GM04504 (cell line): ENCODE measurements at places on chromosomes 2 and 18.

GRCh38 chr2:212683346-212684097 is 144.9 kb upstream of the ERBB4 start:
- no peak for DNase-seq

- no peak for DNase-seq
These were observed 173.6 kb upstream of the SPOPL start for GRCh38 chr2:138327967-138328366.

- DNase-seq = no peak
These were observed 43.4 kb downstream of the PLEKHA3 start for GRCh38 chr2:178523596-178524134.

DNA sequence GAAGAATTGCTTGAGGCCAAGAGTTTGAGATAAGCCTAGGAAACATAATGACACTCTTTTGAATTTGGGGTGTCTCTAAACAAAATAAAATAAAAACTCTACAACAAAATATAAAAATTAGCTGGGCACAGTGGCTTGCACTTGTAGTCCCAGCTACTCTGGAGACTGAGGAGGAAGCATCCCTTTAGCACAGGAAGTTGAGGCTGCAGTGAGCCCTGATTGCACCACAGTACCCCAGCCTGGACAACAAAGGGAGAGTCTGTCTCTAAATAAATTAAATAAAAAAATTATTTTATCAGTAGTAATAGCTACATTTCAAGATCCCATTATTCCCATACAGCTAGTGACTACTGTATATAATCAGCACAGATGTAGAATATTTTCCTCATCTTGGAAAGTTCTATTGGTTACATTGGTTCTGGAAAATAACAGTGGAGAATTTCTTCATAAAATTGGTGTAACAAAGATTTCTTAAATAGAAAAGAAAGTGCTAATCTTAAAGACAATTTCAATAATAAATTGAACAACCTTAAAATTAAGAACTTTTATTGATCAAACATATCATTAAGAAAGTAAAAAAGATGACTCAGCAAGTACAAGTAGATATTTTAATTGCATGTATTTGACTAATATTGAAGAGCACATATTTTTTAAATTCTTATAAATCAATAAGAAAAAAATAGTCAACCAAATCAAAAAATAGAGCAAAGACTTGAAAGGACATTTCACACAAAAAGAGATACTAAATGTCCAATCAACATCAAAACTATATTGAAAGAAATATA is 90.4 kb upstream of the KYNU start:
- no peak for DNase-seq

DNA sequence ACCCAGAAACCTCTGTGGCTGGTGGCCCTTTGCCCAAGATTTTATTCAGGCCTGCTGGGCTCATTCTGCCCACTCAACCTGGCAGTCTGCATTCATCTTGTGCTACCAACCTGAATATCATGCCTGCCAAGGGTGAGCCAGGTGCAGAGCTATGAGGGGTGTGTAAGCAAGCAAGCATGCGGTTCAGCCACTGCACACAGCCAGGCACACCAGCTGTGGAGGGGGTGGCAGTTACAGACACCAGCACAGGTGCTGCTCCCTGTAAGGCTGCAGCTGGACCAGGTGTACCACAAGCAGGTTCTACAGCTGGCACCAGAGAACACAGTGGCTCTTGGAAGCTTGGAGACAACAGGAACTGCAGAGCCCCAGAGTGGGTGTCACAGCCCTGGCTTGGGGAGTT is 633.2 kb downstream of the FBXO15 start:
- no peak for DNase-seq

DNA sequence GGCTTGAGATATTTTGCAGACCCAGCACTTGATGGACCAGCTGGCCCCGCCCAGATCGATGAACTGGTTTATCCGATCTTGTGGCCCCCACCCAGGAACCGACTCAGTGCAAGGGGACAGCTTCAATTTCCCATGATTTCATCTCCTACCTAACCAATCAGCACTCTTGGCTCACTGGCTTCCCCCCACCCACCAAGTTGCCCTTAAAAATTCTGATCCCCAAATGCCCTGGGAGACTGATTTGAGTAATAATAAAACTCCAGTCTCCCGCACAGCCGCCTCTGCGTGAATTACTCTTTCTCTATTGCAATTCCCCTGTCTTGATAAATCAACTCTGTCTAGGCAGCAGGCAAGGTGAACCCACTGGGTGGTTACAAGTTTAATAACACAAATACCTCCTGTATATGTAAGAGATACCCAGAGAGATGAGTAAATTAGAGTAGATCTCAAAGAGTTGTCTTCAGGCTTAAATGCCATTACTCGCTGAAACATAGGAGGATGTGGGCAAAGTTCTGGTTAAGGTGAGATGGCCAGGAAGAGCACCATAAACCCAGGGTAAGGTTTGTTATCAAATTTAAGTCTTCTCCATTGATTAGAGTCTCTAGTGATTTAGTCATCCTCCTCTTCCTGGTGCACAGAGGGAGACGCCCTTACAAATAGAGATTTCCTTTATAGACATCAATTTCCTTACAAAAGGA is 222.8 kb downstream of the ARL4C start:
- DNase-seq = no peak

DNA sequence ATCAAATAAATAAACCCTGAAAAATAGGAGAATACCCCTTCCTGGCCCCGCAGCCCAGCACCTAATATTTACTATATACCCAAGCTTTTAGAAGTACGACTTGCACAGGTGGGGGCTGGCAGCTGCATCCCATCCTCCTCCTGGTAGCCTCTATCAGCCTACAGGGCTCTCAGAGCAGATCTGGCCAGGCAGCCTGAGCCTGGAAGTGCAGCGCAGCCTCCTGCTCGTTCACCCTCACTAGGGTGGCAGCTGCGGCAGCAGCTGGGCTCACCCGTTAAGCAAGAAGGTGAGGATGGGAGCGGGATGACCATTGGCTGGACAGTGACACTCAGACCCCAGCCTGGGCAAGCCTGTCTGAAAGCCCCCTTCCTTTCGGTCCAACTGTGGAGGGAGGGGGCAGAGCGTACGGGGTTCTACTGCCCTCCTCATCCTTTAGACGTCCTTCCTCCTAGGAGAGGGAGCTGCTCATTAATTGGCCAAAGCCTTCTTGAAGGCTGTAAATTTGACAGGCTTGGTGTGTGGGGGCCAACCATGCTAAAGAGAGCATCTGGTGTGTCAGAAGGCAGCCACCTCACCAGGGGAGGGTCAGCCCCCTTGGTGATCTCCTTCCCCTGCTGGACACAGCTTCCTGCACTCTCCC is 23.3 kb downstream of the MPHOSPH10 start:
- DNase-seq = no peak

GRCh38 chr2:7070483-7070882 is 153.3 kb downstream of the RNF144A start:
- no peak for DNase-seq

GRCh38 chr2:215937190-215937589 is 76.2 kb downstream of the MREG start:
- no peak for DNase-seq

GRCh38 chr2:168995744-168996143 is 35.4 kb downstream of the ABCB11 start:
- no peak for DNase-seq

DNA sequence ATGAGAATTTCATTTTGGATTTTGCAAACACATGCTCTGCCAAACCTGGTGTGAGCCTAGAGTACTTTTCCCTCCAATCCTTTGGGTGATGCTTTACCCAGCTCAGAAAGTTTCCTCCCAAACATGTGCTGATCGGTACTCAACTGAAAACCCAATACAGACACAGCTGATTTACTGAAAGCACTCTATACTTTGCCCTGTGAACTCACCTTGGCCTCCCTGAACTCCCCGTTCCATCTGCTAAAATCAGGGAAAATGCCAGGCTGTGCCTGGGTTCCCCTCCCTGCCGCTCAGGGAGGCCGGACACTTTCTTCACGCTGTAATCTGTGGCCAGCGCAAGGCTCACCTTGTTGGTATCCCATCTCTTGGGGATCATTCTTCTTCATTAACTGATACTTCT is 391.2 kb downstream of the CBLN2 start:
- no peak for DNase-seq
